NCI-H2227 treated with DMSO at 0.1 percent for 48 hours (cell line): ENCODE measurements at places on chromosomes 5 and 9.

DNA sequence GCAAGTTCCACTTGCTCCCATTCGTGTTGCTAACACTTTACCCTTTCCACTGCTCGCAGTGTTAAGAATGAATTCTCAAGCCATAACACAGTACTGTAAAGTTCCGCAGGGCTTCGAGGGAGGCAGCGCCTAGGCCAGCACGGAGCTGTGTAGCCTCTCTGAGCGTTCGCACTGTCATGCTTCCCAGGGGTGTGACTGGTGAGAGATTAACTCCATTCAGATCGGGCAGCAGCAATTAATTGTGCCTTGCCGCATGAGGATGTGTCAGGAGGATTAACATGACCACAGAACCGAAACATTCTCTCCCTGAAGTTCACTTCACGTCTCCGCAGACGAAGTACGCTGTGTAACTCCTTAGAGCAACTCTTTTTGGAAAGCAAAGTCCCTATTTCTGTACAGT, 23.2 kb downstream of the ZBTB34 start:
- DNase-seq: no peak

GRCh38 chr5:157271740-157272271, 5.9 kb downstream of the CYFIP2 start:
- no peak for DNase-seq

DNA sequence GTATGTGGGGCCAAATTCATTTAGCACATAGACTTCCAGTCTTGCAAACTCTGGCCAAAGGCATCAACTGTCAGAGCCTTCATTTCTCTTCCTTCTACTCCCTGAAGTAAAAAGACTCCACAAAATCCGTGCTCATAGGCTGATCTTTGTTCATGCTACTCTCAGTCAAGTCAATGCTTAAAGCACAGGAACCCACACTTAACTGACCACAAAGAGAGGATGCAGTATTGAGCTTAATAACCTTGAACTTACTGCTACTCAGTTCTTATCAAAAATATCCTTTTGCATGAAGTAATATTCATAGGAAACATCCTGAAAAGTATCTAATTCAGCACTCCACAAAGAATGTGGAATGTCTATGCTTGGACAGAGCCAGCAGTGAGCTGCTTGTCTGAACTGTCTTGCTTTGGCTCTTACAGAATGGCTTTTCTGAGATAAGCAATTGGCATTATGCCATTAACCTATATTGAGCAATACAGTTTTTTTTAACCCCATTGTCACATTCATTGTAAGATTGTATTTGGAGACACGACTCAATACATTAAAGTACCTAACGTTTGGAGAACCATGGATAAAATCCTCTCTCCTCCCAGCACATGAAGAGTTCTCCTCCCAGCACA, 21.7 kb downstream of the LPAR1 start:
- no peak for DNase-seq

DNA sequence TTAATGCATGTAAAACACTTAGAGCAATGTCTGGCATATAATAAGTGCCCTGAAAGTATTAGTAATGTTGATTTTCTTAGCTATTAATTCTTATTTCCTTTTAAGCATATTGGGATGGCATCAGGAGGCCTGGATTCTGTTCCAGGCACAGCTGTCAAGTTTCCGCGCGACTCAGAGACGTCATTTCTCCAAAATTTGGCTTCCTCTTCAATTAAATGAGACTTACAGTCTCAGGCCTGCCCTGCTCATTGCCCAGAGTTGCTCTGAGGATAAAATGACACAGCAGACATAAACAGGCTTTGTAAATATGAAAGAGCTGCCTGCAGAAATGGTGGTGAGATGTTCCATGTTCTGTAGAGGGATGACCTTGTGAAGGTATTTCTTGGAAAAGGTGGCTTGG, 159.8 kb upstream of the GLRA1 start:
- no peak for DNase-seq

- DNase-seq: no peak
Measured at GRCh38 chr9:34139477-34140146, 13.1 kb upstream of the DCAF12 start.

- no peak for DNase-seq
Measured at GRCh38 chr9:33227741-33228140, 12.2 kb upstream of the SPINK4 start.

- no peak for DNase-seq
Measured at GRCh38 chr5:58264276-58264675, 195.6 kb downstream of the PLK2 start.

DNA sequence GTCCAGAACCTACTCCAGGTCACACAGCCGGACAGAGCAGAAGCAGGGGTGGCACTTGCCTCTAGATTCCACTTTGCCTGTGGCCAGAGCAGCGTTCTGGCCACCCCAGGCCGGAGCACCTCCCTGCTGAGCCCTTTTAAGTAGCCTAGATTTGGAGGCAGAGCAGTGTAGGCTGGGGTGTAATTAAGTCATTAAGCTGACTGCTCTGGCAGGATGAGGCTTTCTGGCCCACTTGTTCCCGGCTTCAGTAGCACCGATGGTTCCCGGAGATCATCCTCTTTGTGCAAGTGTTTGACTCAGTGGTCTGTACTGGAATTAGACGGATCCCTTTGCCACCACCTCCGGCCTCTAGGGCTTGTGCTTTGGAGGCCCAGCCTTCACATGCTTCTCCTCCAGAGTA, 281.9 kb upstream of the ANKRD55 start:
- no peak for DNase-seq

DNA sequence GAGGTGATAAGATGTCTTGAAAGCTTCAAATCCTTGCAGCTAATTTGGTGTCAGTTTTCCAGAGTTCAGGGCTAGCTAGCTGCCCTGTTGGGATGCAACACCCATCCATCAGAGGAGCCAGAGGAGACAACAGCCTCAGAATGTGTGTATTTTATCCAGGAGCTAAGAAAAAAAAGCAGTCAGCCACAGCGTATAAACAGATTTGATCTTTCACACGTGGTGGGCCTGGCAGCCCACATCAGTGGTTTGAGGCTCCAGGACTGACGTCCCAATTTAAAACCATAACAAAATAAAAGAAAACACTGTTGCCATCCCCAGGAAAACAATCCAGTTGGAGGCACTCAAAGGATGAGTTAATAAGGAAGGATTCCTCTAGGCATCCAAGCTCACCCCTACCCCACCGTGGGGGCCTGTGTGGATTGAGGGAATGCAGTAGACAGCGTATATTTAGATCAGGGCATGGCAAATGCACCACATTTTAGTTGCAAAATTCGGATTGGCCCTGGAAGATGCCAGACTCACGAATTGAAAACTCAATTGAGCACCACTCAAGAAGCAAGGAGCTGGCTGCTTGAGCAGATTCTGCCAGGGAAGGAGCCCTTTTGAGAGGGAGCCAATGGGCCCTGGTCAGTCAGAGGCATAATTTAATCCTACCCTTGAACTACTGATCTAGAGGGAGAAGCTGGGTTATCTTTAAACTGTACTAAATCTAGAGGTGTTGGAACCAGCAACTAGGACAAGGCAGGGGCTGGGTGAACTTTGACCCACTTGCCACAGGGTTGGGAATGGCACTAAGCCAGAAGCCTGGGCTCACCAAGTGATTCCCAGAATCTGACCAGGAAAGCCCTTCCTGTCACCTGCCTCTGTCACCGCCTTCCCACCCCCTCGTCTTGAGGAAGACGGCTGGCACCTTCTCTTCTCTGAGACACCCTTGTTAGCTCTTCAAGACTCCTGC, 17.5 kb downstream of the ADRA1B start:
- DNase-seq: no peak

DNA sequence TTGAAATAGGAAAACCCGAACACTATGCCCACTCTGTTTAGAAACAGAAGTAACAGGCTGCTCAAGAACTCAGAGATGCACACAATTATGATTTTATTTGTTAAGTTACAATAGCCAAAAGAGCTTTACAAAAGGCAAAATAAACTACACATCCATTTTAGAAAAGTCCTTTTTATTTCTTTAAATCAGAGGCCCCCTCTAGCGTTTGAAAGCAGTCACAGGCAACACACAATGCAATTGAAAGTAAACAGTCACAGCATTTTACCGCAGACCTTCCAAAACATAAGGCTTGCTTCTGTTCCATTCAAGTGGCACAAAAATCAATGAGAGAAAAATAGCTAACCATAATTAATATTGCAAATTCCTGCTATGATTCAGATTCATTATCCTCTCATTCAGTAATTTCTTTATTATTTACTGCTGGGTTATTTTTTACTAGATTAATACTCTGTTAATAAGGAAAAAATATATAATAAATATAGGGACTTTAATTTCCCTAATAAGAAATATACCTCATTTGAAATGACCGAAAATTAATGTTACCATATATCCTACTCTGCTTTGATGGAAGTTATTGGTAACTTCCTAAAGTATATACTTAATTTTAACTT, 78.3 kb downstream of the CEP120 start:
- peak; percentile 14 for DNase-seq

DNA sequence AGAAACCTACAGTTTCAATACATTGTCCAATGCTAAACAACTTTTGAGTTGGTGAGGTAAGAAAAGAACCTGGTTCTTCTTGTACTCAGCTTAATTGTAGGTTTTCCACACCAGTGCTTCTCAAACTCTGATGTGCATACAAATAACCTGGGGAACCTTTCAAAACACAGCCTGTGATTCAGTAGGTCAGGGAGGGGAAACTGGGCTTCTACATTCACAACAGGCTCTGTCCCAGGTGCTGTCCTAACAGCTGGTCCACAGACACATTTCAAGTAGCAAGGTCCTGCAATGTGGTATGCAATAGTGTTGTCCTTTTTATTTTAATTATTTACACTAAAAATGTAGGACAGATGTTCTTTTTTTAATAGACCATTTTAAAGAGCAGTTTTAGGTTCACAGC, 47.4 kb upstream of the SNCAIP start:
- DNase-seq: no peak

- no peak for DNase-seq
Measured at GRCh38 chr5:178340637-178341036, 108.0 kb upstream of the PHYKPL start.

DNA sequence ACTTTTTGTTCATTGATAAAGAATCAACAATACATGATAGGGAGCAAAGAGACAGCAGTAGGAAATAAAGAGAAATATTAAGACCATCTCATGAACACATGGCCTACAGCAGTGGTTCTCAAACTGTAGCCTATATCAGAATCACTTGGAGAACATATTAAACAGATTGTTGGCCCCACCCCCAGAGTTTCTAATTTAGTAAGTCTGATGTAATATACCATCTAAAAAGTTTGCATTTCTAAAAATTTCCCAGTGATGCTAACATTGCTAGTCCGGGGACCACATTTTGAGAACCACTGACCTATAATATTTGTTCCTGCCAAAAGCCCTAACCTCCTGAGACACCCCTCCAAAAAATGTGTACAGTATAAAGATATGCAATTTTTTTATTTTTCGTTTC, 306.2 kb upstream of the NREP start:
- no peak for DNase-seq

GRCh38 chr5:16863469-16863946, 72.6 kb downstream of the MYO10 start:
- DNase-seq: no peak

- DNase-seq: no peak
Measured at GRCh38 chr9:121609822-121610637, 41.4 kb upstream of the DAB2IP start.

- DNase-seq: no peak
Measured at GRCh38 chr9:107874137-107874536, 384.6 kb upstream of the KLF4 start.

- peak; percentile 6 for DNase-seq
Measured at GRCh38 chr9:35923927-35924763, 14.9 kb downstream of the SPAAR start.

GRCh38 chr9:32260151-32260862, 124.1 kb upstream of the ACO1 start:
- DNase-seq: no peak

DNA sequence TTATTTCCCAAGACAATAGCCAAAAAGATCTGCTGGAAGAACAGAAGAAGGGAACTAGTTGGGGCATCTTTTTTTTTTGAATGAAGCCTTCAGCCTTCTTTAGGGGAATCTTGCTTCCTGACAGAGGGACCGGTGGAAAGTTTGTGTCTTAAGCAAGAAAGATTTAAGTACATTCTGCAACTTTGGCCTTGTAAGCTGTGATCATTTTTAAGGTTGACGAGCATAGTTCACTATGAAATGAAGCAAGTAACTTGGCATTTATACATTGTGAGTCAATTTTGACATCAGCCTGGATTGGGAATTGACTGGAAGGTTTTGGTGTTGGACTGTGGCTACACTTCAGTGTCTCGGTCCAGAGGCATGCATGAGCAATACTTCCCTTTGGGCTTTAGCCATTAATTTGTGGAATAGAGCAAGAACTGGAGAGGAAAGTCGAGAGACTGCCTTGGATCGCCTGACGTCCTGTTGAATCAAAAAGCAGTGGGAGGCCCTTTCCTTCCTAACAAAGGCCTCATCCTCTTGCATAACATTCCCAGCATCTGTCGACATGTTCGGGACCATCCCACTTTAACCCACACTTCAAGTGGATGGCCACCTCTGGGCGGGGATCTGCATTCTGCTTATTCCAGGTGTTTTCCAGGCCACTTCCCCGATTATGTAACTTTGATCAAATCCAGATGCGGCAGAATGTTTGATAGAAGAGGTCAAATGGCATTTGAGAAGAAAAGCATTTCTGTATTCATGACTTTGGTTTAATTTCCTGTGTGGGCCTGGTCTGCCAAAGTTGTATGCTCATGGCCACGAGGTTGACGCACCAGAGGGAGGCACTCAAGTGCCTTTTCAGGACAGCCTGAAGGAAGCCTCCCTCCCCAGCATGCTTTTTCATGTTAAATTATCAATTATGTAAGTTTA, 12.5 kb downstream of the ABL1 start:
- DNase-seq: no peak

- DNase-seq: no peak
Measured at GRCh38 chr5:8689773-8690172, 820.8 kb downstream of the MTRR start.

DNA sequence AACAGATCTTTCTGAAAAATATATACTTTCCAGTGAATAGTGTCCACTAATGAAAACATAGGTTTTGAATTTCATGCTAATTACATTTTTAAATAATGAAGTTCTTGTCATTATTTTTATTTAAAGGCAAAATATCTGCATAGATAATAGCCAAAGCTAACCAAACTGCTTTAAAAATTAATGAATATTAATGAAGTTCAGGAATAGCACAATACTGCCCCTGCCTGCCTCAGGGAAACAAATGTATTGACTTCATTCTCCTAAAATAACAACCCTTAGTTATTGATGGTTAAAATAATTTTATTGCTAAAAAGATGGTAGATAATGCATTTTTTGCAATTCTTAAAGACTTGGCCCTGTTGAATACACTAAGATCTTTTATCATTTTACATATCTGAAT, 103.6 kb upstream of the SSBP2 start:
- no peak for DNase-seq

DNA sequence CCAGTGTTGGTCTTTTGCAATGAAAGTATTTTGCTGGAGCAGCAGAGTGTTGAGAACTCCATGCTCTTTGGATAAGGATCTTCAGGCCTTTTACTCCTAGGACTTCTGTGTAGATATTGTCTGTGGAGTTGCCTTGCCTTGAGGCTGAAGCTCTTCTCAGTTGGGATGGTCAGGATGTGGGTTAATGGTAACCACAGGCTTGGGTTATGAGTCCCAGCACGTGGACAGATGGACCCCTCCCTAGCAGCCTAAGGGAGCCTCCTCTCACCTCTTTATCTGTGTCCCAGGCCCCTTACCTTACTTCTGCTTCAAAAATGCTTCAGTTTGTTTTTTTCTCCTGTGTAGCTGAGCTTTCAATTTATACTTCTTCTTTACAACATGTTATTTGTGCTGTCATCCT, 109.9 kb downstream of the MEGF10 start:
- no peak for DNase-seq
